ENCODE measurements at places on chromosomes 1 and 21.

GRCh38 chr1:76715474-76715873 lies 151.8 kb upstream of the ST6GALNAC5 start:
- no peak for DNase-seq

- no peak for DNase-seq
Observed at GRCh38 chr21:34945288-34945687, 103.8 kb downstream of the RUNX1 start.

GRCh38 chr21:45146306-45146705 lies 71.9 kb downstream of the ADARB1 start:
- DNase-seq, result no peak

- no peak for DNase-seq
Observed at GRCh38 chr1:220906561-220907334, 27.5 kb downstream of the HLX start.

- no peak for DNase-seq
Observed at GRCh38 chr1:4324525-4324924, 329.9 kb upstream of the AJAP1 start.

DNA sequence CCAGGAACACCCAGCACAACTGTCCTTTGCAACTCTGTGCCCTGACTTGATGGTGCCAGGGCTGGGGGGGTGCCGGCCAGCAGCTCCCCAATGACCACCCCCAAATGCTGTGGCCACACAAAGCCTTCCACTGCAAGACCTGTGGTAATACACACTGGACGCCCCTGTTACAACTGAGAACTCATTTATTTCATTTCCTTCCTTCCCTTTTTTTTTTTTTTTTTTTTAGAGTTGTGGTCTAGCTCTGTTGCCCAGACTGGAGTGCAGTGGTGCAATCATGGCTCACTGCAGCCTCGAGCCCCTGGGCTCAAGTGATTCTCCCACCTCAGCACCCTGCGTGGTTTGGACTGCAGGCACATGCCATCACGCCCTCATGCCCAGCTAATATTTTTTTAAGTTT lies 25.2 kb downstream of the TP73 start:
- no peak for DNase-seq

- DNase-seq, result no peak
Observed at GRCh38 chr1:54188291-54188690, 11.5 kb downstream of the CYB5RL start.

DNA sequence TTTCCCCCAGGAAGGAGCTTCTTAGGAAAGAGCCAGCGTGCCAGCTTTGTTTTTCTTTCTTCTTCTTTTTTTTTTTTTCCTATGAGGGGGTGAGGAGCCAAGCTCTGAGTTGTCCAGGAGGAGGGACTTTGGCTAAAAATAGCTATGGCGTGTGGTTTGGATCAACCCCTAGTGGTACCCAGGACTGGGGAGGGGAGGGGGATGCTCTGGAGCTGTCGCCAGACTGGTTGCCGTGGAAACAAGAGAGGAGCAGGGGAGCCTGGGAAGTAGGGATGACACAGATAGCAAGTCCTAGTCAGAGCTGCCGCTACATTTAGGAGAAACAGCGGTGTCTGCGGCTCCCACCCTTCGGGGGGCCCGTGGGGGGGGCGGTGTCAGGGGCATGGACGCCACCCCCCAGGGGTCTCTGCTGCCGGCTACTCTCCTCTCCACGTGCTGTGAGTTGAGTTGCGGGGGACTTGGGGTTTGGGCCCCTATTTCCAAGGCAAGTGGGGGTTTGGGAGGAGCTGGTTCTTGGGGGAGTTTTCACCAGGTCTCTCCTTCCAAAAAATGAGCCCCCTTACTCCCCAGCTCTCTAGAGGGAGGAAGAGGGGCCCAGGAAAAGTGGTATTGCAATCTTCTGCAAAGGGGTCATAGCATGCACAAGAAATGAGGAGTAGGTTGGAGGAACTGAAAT lies at the start of gene KCNJ9:
Gene KCNJ9 (plus strand): TSS at position 278 of the 676 bp plus-strand sequence. CDS start 2,493 bp downstream, outside the sequence.
- DNase-seq, result no peak

GRCh38 chr21:42094811-42095210 lies 23.7 kb downstream of the UMODL1 start:
- DNase-seq, result no peak

GRCh38 chr1:165641231-165641987 lies 10.4 kb downstream of the MGST3 start:
- DNase-seq, result no peak

DNA sequence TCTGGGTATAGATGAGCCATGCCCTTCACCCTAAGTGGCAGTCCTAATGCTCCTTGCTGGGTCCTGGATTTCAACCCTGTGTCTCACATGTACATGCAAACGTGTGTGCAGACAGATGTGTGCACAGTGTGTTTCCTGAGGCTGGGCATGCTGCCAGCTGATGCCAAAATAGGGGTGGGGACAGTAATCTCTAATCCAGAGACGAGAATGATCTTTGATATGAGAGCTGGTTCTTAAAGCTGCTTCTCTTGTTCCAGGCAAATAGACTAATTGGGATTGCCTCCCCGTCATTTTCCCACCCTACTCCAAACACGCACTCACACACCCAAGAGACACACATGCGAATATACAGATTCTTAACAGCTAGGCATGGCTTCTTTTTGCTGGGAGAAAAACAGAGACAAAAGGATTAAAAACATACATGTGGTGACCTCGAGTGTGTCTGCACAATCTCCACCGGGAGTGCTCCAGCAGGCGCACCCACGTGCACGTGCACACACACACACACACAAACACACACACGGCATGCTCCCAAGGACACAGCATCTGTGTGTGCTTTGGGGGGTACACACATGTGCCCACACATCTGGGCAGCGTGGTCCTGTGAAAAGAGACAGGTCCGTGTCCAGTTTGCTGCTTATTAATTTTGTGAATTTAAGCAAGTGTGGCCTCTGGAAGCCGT lies 102.1 kb upstream of the ZBTB40 start:
- DNase-seq, result no peak

DNA sequence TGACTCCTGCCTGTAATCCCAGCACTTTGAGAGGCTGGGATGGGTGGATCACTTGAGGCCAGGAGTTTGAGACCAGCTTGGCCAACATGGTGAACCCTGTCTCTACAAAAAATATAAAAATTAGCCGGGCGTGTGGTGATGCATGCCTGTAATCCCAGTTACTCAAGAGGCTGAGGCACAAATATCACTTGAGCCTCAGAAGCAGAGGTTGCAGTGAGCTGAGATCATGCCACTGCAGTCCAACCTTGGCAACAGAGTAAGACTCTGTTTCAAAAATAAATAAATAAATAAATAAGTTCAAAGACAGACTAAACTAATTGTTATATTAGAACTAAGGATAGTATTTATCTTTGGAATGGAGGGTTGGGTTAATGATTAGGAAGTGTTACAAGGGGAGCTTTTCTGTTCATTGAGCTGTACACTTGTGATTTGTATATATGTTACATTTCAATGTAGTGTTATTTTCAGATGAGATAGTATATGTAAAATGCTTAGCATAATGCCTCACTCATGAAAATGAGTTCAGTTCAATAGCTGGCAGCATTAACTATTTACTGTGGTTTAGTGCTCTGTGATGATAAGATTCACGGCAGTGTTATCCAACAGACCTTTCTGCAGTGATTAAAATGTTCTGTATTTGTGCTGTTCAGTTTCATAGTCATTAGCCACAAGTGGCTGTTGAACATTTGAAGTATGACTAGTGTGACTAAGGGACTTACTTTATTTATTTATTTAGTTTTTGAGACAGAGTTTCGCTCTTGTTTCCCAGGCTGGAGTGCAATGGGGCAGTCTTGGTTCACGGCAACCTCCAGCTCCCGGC lies 47.7 kb downstream of the OSBPL9 start:
- no peak for DNase-seq

GRCh38 chr1:8529901-8530300 lies 212.0 kb downstream of the SLC45A1 start:
- no peak for DNase-seq

DNA sequence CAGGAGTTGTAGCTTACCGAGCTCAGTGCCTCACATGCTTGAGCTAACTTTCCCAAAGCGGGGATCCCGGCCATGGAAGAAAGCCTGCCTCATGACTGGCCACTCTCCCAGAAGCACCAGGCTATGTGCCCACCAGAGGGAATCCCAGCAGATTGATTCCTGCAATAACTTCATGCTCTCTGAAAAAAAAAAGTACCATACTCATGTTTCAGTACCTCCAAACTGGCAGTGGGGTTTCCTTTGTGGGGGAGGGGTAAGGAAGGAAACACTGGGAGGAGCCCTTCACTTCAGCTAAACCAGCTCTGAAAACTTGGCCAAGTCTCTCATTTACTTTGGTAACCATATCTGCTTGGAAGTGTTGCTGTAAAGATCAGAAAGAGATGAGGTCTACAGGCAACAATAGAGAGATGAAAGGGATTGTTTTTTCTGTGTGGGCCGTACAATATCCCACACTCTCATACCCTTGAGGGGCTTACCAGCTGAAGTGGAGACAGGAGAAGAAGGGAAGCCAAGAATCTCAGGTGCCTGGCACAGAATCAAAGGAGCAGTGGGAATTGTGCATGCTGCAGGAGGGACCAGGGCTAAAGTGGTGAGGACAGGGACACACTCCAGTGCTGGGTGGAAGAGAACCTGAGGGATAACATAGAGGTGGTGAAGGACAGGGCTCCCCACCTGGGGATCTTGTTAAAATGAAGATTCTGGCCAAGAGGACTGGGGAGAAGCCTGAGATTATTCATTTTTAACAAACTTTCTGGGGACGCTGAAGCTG lies 42.4 kb upstream of the TACSTD2 start:
- no peak for DNase-seq

DNA sequence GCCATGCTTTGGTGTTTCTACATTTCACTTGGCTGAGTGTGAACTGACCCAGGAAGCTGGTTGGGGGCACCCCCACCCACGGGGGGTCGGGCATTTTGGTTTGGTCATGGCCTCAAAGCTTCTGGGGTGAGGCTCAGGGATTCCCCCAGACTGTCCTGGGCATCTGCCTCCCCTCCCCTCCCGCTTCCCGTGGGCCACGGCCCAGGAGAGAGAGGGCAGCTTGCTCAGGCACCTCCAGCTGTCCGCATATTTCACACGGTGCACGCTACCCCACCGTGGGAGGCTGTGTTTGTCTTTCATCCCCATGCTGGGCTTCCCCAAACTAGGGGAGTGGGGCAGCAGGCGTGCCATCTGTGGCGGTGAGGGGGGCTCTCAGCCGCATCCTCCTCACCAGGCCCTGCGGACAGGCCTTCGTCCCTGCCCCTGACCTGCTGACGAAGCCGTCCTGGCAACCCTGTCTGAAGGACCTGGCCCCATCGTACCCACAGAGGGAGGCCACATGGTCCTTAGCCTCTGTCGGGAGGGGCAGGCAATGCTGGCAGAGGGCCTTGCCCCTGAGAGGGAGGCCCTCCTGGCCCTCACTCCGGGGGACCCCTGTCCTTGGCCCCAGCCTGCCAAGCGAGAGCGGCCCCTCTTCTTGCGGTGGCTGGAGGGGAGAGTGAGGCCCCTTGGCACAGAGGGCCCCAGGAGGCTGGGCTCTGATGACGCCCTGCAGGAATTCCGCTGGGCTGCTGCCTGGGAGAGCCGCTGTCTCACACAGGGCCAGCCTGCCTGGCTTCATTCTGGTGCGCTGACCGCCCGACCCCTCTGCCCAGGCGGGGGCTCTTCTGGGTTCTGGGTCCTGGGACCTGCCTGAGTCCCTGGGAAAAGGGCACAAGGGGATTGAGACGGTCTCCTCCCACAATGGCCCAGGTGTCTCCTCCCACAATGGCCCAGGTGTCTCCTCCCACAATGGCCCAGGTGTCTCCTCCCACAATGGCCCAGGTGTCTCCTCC lies 22.1 kb downstream of the TP73 start:
- DNase-seq, result no peak

- DNase-seq, result no peak
Observed at GRCh38 chr21:35738347-35738961, 321.9 kb downstream of the SETD4 start.

DNA sequence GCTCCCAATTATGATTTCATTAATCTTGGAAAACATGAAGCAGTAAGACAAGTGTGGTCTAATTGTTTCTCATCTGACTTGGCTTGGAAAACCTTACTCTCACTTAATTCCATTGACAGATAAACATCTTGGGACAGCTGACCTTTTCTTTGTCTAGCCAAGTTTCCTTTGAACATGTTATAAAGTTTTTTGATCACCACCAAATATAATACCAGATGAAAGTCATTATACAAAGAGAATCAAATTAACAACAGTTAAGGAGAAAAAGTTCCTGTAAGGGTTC lies 50.2 kb downstream of the ALG14 start:
- no peak for DNase-seq

GRCh38 chr21:45577801-45578175 lies 35.5 kb upstream of the SLC19A1 start:
- DNase-seq, result no peak

GRCh38 chr1:154391086-154391770 lies 13.9 kb upstream of the IL6R start:
- no peak for DNase-seq

GRCh38 chr1:173270243-173270642 lies 63.1 kb upstream of the TNFSF4 start:
- no peak for DNase-seq

- no peak for DNase-seq
Observed at GRCh38 chr1:51048670-51049069, 53.4 kb upstream of the C1orf185 start.

DNA sequence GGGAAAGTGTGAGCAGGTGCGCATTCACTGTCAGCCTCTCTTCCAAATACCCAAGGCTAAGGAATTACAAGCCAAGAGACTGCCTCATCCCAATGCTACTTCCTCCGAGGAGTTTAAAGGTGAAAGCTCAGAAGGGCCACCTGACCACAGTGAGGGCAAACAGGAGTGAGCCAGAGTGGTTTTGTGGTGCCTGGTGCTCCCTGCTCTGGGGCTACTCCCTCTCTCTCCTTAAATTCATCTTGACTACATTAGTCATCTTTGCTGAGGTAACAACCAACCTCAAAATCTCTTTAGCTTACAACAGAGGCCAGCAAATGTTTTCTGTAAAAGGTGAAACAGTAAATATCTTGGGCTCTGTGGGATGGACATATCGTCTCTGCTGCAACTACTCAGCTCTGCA lies 14.2 kb upstream of the ZBTB8A start:
- DNase-seq, result no peak

DNA sequence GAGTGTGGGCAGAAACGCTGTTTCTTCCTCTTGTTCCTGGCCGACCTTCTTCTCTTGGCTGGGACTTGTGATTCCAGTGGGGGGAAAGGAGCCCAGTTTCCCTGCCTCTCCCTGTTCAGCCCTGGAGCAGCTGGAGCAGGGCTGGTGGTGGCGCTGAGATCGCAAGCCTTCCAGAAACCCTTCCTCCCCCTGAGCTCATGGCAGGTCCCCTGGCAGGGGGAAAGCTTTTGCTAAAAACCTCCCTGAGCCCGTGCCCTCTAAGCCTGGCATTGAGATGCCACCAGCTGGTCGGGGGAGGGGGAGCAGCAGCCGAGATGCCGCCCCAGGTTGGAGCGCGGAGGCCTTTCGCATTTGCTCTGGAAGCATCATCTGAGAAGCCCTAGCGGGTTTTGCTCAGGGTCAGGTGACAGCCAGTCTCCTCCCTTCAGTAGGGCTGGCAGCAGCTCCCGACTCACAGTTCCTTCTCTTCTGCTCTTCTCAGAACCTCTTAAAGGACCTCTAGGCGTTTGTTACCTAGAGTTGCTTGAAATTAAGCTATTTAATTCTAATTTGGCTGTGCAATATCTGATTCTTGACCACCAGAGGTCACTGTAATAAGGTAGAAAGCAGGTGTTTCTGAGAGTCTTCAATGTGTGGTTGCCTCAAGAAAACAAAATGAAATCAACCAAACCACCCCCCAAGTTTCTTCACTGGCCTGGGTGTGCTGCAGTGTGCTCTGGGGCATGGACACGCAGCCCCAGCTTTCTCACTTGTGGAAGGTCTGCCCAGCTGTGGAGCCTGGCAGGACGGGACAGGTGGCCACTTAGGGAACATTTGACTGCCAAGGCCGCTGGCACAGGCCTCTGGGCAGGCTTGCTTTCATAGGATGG lies 257.3 kb downstream of the CAMTA1 start:
- DNase-seq, result no peak
